ENCODE measurements at places on chromosomes 4 and X.

DNA sequence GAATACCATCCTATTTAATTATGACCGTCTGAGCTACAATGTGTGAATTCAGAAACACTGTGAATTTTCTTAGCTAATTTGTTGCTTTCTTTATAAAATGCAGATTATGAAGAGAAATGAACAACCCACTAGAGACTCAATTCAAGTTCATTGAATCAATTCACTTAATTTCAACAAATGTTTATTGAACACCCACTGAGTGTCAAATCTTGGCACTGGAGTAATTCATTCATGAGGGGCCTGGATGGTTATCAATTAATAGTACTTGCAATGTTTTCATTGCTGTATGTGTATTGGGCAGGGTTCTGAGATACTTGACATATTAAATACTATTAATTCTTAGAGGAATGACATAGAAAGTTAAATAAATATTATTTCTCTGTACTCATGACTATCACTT lies 789.4 kb downstream of the STPG2 start:
- DNase-seq = no peak

- no peak for DNase-seq
Observed at GRCh38 chrX:31314921-31315320, 243.1 kb upstream of the FTHL17 start.

- DNase-seq = no peak
Observed at GRCh38 chr4:168739886-168740285, 243.0 kb downstream of the PALLD start.

DNA sequence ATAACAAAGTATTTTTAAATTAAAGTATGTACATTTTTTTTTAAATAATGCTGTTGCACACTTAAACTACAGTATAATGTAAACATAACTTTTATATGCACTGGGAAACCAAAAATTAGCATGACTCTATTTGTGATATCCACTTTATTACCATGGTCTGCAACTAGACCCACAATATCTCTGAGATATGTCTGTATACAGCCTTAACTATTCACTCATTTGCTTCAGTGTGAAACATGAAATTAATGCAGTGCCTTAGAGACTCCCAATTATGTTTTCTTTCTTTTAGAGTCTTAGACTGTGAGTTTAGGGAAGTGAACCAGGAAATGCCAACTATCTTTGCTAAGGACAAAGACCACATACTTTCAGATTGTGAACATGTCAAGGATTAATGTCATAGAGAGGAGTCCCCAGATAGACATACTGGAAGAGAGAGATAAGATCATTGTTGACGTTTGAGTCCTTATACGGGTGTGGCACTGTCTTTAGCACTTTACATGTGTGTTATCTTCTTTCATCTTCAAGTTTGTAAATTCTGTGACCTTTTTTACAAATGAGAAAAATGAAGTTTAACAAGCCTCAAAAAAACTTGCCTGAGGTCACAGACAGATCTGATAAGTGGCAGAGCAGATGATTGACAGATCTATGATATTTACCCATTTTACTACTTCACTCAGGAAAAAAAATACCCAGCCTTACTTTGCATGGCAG lies 23.2 kb downstream of the CXorf58 start:
- no peak for DNase-seq

DNA sequence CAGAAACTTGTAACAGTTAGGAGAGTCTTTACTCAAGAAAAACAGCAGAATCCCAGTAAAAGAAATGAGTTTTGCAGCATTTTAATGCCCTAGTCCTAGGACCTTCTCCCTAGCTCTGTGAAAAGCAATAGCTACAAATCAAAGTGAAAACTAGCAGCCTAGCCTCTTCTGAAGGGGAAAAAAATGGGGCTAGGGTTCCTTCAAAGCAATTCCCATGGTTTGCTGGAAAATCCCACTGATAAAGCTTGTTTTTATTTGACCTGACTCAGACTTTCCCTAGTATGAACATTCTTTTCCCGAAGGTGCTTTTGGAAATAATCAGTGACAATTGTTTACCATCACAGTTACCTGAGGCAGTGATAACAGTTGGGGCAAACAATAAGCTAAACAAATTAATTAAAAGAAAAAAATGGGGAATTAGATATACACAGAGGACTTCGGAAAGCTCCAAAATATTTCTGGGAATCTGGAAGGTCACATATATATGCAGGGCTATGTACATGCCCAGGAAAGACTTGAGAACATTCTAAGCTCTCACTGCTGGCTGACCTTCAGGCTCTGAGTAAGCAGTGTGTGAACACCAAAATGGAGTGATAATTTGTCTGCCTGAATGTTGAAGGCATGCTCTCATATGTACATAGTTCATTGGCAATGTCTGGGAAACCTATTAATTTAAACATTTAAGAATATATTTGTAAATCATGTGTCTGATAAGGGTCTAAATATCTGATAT lies 285.9 kb downstream of the KCTD8 start:
- no peak for DNase-seq

GRCh38 chrX:131571348-131571747 lies 27.5 kb downstream of the OR13H1 start:
- no peak for DNase-seq

DNA sequence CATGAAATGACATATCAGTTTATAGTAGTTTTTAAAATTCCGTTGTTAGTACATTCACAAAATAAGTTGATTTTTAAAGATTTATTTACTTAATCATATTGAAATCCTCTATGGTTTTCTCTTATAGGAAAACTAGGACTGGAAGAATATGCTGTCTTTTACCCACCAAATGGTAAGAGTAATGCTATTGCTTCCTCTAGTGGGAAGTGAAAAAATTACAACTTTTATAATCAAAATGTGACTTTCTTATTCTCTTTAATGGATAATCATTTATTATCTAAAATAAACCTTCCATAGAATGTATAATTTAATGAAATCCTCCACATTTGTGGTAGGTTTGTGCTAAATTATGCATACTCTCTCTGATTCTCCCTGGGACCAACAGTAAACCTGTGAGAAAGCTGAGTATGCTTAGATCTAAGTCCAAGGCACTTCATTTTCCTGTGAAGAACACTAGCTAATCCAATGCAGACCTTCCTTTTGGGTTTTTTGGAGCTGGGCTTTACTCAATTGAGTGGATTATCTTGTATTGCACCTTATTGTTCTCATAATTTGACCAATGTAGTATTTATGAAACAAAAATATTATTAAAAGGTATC lies 136.2 kb downstream of the TBC1D19 start:
- no peak for DNase-seq

- peak; percentile 27 for DNase-seq
Observed at GRCh38 chrX:16695079-16695676, 17.3 kb downstream of the CTPS2 start.

DNA sequence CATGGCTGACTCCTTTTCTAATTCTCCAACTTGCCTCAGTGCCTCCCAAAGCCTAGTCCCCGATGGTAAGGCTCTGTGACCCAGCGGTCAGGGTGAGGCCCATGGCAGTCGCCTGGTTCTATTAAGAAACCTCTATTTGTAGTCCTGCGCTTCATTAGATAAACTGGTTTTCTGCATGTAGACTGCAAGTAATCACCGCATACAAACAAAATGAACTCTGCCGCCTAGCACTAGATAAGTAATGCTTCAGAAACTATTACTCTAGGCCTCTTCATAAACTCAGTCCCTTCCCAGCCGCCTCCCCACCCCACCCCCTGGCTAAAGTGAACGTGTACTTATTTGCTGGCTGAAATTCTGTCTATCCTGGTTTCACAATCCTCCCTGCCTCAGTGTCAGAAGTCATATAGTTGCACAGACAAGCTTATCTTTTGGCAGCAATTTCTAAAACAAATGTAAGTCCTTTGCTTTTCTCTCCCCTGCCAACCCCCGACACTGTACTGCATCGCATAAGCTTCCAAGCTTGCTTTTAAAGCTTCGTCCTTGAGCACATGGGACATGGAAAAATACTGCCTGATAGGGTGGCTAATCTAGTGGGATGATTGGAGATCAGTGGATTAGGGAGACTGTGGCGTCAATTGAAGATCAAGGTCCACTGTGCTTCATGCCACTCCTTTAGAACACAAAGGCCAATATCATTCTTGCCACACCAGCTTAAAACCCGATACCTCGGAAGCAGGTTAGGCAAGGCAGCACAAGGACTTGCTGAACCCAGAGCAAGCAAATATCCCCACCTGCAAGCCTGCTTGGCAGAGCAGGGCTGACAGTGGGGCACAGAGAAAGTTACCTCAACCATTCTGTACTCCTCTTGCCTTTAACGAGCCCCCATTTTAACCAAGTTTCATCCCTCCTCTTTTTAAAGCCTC lies 125.8 kb downstream of the IRF2 start:
- no peak for DNase-seq

DNA sequence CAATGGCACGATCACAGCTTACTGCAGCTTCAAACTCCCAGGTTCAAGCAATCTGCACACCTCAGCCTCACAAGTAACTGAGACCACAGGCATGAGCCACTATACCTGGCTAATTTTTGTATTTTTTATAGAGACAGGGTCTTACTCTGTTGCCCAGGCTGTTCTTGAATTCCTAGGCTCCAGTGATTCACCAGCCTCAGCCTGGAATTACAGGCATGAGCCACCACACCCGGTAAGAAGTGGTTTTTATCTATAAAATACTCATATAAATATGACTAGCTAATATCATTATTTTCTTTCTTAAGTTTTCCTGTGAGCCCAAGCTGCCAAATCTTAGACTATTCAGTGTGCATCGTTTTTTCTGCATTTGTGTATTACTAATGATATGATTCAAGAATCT lies 4.4 kb downstream of the SCFD2 start:
- DNase-seq = no peak

DNA sequence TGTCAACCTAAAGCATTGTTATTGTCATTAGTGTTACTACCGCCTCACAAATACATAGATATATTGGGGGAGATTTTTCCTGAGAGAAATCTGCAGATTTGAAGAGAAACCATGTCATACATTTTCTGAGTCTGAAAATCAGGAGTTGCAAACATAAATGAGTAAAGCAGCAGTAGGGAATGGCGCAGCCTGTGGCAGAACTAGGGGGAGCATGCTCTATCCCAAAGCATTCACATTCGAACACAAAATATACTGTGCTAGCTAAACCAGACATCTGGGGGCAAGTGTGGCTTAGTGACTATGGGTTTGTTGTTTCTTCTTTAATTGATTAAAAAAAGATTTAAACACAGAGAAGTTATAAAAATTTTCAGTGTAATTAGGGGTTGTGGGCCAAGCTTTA lies 83.2 kb downstream of the CPE start:
- no peak for DNase-seq

GRCh38 chr4:1900624-1901023 lies 29.4 kb downstream of the NSD2 start:
- DNase-seq = no peak

Measured in activated naive CD8-positive, alpha-beta T cell treated with anti-CD3 and anti-CD28 coated beads for 36 hours (primary cell).